Activated naive CD4-positive, alpha-beta T cell treated with anti-CD3 and anti-CD28 coated beads, Interleukin-2, amount 50 U/mL, for 72 hours (primary cell): ENCODE measurements at places on chromosomes 16 and 17.

GRCh38 chr16:50466170-50466569 lies 82.0 kb upstream of the NKD1 start:
- no peak for DNase-seq

DNA sequence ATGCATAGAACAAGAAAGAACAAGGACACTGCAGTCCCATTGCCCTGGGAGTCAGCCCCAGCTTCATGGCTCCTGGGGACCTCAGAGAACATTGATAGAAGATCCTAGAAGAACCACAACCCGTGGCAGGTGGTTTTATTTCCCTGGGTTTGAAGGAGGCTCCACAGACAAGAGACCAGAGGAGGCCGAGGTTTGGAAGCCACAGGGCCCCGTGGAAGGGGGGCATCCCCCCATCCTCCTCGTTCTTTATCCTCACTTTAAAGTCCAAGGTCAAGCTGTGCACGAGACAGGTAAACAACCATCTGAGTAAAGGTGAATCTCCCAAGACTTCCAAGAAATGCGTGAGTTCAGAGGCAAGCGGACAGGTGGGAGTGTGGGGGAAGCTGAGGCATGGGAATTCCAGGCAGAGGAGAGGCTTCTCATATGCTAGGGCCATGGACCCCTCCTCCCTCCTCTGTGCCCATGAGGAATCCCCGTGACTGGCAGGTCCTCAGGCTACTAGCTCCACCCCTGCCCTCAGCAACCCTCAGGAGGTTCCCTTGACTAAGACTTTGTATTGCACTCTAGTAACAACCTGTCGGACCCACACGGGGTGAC lies 849 bp upstream of the SULT1A1 start:
- DNase-seq, result no peak

- DNase-seq, result no peak
Observed at GRCh38 chr17:49403514-49404289, 11.0 kb downstream of the PHB1 start.

DNA sequence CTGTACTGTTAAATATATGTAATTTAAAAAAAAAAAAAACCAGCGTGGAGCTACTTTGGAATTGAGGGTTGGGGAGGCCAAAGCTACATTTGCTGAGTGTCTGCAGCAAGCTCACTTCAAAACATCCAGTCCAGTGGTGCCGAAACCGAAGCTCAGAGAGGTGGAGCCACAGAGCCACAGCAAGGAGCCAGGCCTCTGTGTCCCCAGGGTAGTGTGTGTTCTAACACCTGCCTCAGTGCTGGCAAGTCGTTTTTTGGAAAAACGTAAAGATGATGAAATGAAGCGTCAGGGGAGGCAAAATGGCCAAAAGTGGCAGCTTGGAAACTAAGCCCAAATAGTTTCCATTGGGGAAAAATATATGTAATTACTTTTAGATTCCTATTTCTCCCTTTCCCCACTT lies 36.1 kb upstream of the MRC2 start:
- DNase-seq, result no peak

- DNase-seq, result no peak
Observed at GRCh38 chr17:62791767-62792446, 16.2 kb downstream of the MARCHF10 start.

DNA sequence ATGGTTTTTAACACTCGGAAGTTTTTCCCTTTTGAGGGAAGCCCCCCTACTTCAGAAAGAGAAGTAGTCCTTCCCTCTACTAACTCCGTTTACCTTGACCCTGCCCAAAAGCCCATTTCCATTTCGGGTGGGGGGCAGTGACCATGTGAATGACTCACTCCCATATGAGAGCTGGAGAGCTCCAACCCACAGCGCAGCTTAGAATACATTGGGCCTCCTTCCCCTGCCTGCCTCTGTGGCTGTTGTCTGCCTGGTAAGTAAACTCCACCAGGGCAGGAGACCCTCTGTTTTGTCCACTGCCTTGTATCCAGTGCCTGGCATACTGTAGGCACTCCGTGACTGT lies 985 bp downstream of the SGSM2 start:
- no peak for DNase-seq

GRCh38 chr17:32869345-32870026 lies 7.4 kb downstream of the MYO1D start:
- DNase-seq, result no peak

DNA sequence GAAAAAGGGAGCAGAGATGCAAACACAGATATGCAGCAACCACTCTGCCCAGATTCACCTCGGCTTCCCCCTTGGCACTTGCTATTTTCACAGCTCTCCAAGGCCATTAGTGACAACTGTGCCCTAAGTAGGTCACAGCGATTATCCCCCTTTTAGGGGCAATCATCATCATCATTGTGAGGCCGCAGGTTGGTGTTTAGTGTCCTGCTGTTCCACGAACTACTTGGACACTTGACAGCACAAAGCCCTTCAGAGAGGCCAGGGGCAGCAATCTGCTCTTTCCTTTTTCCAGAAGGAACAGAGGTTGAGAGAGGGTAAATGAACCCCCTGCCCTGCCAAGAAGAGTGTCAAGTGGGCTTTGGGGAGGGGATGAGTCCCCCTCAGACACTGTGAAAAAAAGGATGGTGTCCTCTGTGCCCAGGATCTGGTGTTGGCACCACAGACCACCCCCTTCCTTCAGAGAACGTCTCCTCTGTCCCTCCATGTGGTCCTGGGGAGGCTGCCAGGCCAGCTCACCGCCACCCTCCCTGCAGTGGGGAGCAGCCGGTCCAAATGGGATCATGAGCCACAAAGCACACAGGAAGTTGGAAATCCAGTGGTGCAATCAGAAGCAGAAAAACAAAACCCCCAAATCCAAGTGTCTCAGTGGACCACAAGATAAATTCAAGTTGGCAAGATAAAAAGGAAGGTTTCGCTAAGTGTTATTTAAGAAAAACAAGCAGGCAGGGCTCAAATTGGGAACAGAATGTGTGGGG lies 78.4 kb upstream of the MED9 start:
- DNase-seq, result no peak

DNA sequence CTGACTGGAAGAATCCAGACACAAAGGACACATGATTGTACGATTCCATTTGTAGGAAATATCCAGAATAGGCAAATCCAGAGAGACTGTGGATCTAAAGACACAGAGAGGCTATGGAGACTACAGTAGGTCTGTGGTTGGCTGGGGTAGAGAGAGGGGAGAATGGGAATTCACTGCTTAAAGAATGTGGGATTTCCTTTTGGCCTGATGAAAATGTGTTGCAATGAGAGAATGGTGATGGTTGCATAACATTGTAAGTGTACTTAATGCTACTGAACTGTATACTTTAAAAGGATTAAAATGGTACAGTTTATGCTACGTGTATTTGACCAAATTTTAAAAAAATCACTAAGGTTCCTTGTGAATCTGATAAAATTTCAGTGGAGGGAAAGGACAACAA lies 62.1 kb downstream of the GPRC5B start:
- no peak for DNase-seq

DNA sequence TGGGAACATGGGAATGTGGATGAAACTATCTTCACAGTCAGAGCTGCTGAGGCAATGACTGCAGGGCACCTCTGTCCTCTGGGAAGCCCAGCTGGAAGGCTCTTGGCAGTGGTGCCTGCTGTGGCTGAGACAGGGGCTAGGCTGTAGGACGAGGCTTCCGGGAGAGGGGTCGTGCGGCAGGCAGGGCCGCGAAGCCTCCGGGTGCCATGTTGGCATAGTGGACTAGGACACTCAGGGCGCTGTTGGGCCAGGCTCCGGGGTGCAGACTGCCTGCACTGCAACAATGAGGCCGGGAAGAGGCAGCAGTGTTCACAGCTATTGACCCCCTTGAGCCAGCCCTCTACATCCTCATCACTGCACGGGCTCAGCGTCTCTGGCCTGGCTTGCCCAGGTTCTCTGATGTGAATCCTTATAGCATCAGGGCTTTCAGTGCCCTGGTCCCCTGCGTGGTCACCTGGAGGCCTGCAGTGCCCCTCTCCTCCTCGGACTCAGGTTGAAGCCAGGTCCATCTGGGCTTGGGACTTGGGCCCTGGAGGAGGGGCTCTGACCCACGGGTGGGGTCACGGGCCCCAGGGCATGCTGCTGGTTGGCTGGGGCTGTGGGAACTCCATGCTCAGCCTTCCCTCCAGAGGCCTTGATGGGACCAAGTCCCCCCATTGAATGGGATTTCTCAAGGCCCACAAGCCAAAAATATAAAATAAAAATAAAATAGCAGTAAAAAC lies 91.6 kb downstream of the TNFRSF13B start:
- DNase-seq, result no peak

DNA sequence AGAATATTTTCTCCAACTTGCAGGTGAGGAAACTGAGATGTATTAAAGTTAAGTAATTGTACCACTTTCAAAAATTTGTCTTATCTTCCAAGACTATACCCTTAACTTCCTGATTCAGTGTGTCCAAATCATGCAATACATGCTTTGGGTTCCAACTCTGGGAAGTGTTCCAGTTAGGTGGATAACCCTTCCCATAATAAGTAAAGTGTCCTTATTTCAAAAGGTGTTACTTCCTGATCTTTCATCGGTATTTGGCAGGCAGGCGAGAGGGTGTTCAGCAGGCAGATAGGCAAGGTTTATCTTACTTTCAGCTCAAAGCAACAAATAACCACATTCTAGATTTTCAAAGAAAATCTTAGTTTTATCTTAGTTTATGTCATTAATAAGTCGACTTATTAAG lies 46.3 kb upstream of the ARHGAP44 start:
- DNase-seq, result no peak

GRCh38 chr17:41657176-41657754 lies 31.4 kb upstream of the EIF1 start:
- DNase-seq, result no peak

GRCh38 chr16:28902909-28903308 lies 22.1 kb downstream of the RABEP2 start:
- no peak for DNase-seq

DNA sequence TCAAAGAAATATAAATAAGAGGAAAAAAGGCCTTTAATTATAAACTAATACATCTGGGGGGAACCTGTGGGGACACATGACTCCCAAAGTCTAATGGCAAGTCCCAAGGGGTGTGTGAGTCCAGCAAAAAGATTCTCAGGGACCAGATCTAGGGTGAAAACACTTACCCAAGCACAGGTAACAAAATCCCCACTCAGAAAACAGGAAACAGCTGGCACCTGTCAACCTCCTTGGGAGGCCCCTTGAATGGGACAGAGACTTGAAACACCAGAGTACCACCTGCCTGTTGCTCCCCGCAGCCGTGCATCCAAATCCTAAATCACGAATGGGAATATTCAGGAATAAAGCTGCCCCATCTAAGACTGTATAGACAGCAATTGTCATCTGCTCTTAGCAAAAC lies 461.2 kb upstream of the CDH5 start:
- no peak for DNase-seq

DNA sequence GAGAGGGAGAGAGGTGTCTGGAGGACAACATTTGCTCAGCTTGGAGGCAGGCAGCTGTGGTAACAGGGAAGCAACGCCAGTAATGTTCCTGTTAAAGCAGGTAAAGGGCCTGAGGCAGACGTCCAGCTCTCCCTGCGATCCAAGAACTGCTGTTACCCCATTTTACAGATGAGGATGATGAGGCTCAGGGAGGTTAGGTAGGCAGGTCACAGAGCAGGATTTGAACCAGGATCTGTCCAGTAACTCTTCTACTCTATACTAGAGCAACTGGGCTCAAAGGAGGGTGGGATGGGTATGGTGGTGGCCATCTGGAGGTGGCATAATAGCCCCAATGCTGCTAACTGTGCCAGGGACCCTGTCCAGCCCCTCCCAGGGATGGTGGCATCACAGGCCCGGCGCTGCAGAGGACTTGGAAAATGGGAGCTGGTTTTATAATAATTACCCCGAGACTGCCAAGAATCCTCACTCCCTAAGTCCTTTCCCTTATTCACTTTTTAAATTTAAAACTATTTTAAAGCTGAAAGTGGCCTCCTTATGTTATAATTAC lies 12.0 kb downstream of the CA7 start:
- DNase-seq, result no peak

DNA sequence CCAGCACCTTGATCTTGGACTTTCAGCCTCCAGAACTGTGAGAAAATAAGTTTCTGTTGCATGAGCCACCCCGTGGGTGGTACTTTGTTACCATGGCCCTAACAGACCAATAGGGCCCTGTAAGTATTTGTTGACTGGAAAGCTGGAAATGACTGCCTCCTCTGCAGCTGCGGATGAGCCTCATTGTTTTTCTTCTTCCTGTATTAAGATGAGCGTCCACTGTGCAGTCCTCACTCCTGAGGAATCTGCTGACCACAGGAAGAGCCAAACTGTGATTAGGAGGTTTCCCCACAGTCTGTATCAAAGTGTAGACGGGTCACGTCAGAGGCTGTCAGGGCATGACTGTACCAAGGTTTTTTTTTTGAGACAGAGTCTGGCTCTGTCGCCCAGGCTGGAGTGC lies 12.2 kb upstream of the AKTIP start:
- DNase-seq, result no peak

DNA sequence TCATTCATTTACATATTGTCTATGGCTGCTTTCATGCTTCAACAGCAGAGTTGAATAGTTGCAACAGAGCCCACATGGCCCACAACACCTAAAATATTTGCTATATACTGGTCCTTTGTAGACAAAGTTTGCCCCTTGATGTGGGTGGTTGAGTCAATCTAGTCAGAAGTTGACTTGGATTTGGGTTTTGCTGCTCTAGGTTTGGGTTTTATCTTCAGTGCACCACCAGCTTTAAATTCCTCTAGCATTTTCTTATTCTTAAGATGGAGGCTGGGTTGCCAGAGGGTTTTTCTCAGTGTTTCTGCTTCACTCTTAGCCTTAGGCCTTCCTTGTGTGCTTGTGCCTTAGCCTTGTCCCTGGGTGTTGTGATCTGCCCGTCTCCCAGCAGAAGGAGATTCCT lies 51.0 kb downstream of the CCDC182 start:
- DNase-seq, result no peak

GRCh38 chr17:48645639-48646182 lies 19.6 kb upstream of the HOXB9 start:
- no peak for DNase-seq

DNA sequence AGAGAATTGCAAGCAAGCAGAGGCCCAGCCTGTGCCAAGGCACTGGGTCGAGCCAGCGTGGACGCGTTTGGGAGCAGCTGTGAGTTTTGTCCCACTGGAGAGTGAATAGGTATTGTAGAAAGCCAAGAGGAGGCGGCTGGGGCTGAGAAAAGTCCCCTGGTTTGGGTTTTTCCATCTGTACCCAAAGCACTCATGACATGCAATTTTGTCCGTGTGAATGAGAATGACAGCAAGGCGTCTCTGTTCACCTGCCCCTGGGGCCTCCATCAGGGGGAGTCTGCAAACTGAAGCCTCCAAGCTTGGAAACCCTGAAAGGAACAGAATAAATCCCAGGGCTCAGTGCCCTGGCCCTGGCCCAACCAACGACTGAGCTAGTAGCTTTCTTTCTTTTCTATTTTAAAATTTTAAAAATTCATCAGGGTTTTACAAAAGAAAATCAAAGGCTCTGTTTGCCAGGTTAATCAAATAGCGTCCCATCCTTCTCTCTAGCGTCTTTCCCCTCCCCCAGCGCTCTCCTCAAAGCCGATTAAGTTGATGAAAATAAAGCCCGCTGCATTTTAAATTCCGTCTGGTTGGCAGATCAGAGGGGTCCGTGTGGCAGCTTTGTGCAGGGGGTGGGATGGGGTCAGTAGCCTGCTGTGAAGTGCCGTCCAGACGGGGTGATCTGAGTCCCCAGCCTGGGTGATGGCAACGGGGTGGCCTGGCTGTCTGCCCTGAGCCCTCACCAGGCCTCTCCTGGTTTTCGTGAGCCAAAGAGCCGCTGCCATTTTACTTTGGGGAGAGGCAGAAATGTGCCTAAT lies 171.0 kb downstream of the KATNIP start:
- no peak for DNase-seq
